ENCODE measurements at places on chromosomes 1 and 21.

DNA sequence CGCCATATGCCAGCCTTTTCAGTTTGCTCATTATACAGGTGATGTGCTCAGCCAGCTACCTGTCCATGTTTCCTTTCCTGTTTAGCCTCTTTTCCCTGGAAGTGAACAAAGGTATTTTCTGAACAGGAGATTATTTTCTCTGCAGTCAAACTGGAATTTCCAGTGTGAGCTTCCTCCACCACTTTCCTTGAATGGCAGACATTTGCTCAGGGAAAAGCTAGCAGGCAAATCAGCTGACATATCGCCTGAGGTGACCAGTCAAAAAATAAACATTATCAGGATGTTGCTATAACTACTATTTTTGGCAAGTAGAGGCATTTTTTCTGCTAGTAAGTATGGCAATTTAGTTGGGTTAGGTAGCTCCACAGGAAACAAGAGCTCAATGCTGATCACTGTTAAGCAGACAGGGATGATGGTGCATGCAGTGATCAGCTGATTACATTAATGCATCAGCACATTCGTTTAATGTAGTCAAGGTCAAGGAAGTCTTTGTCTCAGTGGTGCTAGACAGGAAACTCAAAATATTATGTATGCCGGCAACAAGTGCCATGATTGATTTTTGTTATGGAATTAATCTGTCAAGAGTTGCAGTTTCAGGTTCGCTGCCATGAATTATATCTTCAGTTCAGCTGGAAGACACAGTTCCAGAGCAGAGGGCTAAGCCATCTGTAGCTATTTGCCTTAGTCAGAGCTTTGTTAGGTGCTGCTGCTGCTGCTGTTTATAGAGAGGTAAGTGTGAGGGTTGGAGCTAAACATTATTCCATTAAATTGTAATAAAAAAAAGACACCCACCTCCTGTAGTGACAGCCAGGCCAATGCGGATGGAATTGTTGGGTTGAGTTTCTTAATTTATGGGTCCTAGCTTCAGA is 179.7 kb upstream of the ST6GALNAC5 start:
- DNase-seq, result peak; percentile 59

GRCh38 chr1:64645735-64646134 is 99.1 kb upstream of the RAVER2 start:
- DNase-seq, result no peak

GRCh38 chr1:112092656-112093371 is 103.3 kb upstream of the KCND3 start:
- no peak for DNase-seq

GRCh38 chr1:198811449-198811848 is 172.6 kb downstream of the PTPRC start:
- no peak for DNase-seq

DNA sequence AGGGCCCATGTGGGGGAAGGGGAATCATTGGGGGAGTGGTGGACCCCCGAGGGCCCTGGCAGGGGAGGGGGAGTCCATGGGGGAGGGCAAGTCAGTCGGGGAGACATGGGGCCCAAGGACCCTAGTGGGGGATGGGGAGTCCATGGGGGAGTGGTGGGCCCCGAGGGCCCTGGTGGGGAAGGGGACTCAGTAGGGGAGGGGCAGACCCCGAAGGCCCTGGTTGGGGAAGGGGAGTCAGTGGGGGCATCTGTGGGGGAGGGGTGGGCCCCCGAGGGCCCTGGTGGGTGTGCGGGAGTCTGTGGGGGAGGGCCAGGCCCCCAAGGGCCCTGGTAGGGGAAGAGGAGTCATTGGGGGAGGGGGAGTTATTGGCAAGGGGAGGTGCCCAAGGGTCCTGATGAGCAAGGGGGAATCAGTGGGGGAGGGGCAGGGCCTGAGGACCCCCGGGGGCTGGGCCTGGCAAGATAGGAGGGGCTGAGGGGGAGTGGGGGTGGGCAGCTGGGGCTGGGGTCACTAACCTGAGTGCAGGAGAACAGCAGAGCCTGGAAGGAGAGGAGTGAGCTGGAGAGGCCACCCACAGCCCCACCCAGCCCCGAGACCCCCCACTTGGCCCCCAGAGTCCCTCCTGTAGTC is 2.1 kb downstream of the MXRA8 start:
- no peak for DNase-seq

DNA sequence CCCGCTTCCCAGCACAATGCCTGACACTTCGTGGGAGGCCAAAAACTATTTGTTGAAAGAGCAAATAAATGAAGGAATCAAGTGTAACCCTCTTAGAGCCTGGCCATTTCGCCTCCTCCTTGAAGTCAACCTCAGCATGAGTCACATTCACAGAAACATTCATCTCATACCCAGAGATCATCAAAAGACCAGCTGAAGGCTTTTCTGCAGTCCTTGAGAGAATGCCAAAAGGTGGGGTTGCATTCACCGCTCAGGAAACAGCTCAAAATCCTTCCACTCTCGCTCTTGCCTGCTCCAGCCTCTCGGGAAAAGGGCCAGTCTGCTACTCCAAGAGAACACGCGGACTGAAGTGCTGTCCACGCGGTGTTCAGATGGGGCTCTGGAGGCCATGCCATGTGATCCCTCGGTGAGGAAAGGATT is 90.0 kb downstream of the VWA5B1 start:
- DNase-seq, result no peak

DNA sequence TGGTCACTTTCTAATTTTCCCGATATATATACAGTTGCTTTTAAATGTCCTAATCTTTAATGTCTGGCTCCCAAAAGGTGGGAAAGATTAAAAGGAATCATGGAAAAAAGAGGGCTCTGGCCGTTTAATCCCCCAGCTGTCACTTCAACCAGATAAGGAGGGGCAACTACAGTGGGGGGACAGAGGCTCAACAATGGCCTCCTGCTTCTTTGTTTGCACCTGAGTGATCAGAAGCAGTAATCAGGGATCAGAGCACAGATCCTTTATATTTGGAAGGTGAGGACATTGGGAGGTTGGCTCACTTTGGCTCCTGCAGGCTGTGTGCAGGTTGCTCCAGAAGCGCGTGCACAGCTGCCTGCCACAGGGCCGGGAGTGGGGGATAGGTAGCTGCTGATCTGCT is 212.8 kb downstream of the FMN2 start:
- DNase-seq, result no peak

All from NCI-H1417 (cell line).